Endothelial cell of umbilical vein (primary cell): ENCODE measurements at places on chromosomes 6 and 20. TPM values are rescaled to one million over a fixed set of nuclear protein-coding genes. Genes with fewer than 3 reads are reported as not detected.
A peak's percentile ranks its signal among the peaks of the same experiment; 100 is the strongest.

MICA gene
- total RNA-seq, result 42.5 and 45.2 TPM in 2 replicates

GCNT2 gene
- total RNA-seq, result 10.9 and 11.4 TPM in 2 replicates

ISM1 gene
- not detected in 2 replicates for total RNA-seq

DNA sequence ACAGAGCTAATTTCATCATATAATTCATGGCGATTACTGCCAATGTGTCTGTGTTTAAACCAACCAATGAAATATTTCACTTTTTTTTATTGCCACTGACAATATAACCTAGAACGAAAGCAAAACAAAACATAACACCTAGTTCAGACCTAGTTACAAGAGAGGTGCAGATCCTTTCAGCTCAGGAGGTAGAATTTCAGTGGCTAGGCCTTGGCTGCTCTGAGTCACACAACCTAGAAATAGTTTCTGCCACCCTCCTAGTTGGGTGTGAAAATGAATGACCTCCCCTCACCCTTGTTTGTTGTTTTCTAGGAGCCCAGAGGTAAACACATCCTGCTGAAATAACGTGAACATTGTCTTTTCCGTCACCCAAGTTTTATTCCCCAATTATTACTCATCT is 356.3 kb downstream of the HTR1B start:
- DNase-seq, result no peak
- H3K36me3 ChIP-seq, result peaks cover under 1% of the 10 kb centered on the region
- H3K4me1 ChIP-seq, result no peaks in the 10 kb centered on the region

DNA sequence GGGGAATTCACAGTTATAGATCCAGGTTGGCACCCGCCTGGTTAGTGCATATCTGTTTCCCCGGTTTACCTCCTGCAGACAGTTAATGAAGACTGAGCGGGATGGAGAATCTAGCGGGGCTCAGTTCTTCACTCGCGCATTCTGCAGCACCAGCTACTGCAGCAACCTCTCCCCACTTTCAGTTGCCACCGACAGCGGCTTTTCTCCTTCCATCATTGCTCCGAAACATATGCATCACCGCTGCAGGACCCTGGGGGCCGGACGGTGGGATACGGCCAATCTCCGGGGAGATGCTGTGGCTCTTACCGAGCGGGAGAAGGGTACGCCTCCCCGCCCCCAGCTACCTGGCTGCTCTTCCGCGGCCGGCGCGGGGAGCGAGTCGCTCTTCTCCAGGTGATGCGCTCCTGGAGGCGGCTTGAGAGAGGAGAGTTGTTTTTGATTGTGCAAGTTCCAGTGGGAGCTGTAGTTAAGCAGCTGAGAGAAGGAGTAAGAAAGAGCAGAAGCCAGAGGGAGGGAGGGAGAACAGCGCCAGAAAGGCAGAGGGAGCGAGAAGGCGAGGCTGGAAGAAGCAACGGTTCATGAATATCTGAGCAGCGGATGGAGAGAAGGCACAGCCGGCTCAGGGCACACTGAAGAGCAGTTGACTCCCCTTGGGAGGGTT is at the start of gene SGK1:
Gene SGK1 (minus strand): TSS at position 642 of the 661 bp plus-strand sequence. CDS start 652 bp downstream, outside the sequence.
- peak; percentile 29 for DNase-seq
- H3K27me3 ChIP-seq, result no peaks in the 10 kb centered on the region
- H3K27ac ChIP-seq, result no peak within 1 kb of the TSS
- peaks cover 6% of the 10 kb centered on the region for H3K4me1 ChIP-seq
- H3K36me3 ChIP-seq, result no peaks in the 10 kb centered on the region
- H3K4me3 ChIP-seq, result peak within 1 kb of the TSS; percentile 53

- no peak overlapping the region for H3K4me3 ChIP-seq
- H3K4me1 ChIP-seq, result no peaks in the 10 kb centered on the region
- no peaks in the 10 kb centered on the region for H3K36me3 ChIP-seq
- H3K27me3 ChIP-seq, result no peaks in the 10 kb centered on the region
- no peak overlapping the region for H3K27ac ChIP-seq
These were observed 140.5 kb upstream of the ATXN1 start for GRCh38 chr6:16901782-16902181.

- H3K27me3 ChIP-seq, result no peaks in the 10 kb centered on the region
- H3K4me1 ChIP-seq, result peaks cover 62% of the 10 kb centered on the region
- DNase-seq, result peak; percentile 51
- H3K36me3 ChIP-seq, result peaks cover 9% of the 10 kb centered on the region
These were observed 5.9 kb downstream of the ECI2 start for GRCh38 chr6:4129446-4129845.

GRCh38 chr20:49140834-49141233 is 47.3 kb downstream of the STAU1 start:
- peaks cover 4% of the 10 kb centered on the region for H3K36me3 ChIP-seq
- no peak for DNase-seq
- no peak overlapping the region for H3K27ac ChIP-seq
- H3K4me1 ChIP-seq, result no peaks in the 10 kb centered on the region

DNA sequence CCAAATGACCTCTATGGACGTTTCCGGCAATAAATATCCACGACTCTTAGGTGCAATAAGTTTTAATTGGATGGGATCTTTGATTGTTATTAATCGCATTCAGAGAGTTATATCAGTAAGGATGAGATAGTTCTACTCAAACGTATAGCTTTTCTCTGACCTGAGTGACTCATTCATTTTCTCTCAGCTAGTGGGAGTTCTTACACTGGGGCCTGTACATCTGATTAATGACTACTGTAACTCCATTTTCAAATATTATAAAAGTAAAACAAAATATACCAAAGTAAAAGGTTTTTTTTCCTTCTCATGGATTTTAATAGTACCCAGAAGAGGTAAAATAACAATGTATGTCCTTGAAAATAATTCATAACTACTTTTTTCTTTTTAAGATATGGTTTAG is 41.1 kb upstream of the SAMD5 start:
- no peaks in the 10 kb centered on the region for H3K36me3 ChIP-seq
- H3K4me1 ChIP-seq, result no peaks in the 10 kb centered on the region
- H3K27me3 ChIP-seq, result peaks cover 3% of the 10 kb centered on the region
- no peak for DNase-seq
- no peak overlapping the region for H3K4me3 ChIP-seq

- DNase-seq, result no peak
- peak overlapping the region; percentile 79 for H3K4me3 ChIP-seq
- H3K27me3 ChIP-seq, result no peaks in the 10 kb centered on the region
- H3K4me1 ChIP-seq, result peaks cover 7% of the 10 kb centered on the region
- H3K36me3 ChIP-seq, result peaks cover 3% of the 10 kb centered on the region
These were observed 979 bp downstream of the ZNF133 start for GRCh38 chr20:18289306-18289705.

DNA sequence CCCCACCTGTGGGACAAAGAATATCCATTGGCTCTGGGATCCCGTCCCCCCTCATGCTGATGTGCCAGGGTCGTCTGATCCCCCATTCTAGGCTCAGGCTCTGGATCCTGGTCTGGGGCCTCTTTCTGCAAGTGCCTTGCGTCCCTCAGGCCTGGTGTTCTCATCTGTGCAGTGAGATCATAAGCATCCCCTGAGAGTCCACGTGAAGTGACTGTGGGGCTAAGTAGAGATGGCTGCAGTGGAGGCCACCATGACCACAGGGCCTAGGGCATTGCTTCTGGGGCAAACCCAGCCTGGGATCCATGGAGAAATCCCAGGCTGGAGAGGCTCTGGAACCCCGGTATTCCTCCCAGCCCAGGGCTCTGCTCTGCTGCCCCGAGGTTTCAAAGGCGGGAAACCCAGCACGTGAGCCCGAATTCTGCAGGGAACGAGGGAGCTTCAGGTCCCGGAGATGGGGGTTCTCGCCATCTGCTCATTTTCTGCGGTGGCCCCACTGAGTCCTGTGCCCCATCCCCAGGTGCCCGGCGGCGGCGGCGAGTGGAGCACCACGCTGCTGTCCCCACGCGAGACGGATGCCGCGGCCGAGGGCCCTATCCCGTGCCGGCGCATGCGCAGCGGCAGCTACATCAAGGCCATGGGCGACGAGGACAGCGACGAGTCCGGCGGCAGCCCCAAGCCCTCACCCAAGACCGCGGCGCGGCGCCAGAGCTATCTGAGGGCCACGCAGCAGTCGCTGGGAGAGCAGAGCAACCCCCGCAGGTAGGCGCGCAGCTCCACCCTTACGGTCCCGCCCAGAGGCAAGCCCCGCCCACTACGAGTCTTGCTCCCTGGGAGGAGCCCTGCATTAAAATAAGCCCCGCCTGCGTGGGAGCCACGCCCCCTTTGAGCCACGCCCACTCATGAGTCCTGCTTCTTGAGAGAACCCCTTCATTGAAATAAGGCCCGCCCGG is 105.5 kb upstream of the MYL9 start:
- no peaks in the 10 kb centered on the region for H3K36me3 ChIP-seq
- H3K4me3 ChIP-seq, result peak overlapping the region; percentile 36
- H3K27me3 ChIP-seq, result no peaks in the 10 kb centered on the region
- peak; percentile 78 for DNase-seq
- H3K27ac ChIP-seq, result no peak overlapping the region

DNA sequence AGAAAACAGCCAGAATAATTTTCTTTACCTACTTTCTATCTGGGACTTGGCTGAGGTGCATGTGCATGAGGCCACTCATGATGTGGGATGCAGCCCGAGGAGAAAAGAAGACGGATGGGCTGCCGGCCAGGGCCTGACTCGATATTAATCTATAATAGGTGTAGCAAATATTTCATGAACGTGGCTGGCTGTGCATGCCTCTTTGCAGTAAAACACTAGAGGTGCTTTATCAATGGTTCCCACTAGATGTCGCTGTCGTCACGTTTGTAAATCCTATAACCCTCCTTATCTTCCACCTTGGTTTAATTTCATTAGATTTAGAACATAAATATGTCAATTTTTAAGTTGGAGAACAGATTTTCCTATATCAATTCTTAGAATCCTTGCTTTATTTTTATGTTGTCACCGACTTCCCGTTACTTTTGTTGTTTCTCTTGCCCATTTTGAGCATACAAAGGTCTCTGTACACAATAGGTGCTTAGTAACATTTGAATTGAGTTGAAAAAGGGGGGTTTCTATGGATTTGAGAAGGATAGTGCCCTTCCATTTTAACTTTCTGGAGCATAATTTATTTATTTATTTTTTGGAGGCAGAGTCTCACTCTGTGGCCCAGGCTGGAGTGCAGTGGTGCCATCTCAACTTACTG is 19.6 kb upstream of the FERMT1 start:
- H3K27ac ChIP-seq, result no peak overlapping the region
- H3K27me3 ChIP-seq, result peaks cover 10% of the 10 kb centered on the region
- H3K4me1 ChIP-seq, result no peaks in the 10 kb centered on the region
- DNase-seq, result peak; percentile 64

DNA sequence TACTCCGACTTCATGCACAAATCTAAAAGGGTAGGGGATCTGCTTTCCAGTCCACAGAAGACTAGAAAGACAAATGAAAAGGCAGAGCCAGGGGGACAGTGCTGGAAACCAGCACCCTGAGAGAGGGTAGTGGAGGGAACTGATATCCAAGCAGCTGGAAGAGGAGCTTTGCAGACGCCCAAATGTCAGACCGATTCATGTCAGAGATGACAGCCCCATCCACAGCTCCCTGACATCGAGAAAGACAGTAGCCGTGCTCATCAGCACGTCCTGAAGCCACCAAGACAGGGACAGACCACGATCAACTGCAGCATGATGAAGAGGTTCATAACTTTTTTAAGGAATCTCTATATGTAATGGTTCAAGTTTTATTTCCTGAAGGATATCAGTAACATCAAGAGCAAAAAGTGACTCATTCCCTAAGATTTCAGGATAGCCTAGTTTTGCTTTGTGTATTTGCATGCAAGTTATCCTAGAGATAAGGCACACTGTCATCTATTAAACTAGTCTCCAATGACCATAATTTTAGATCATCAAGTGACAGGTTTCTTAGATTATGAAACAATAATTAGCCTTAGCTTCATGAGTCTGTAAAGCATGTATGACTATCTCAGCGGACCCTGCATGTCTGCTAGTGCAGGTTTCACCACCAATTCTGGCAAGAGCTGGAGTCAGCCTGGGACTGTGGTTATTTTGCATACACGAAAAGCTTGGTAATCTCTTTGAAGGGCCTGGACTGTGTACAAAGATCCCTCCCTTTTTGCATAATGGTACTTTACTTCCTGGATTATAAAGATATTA is 43.0 kb downstream of the PRDM1 start:
- DNase-seq, result no peak
- no peaks in the 10 kb centered on the region for H3K27me3 ChIP-seq
- H3K4me3 ChIP-seq, result no peak overlapping the region
- H3K4me1 ChIP-seq, result no peaks in the 10 kb centered on the region
- H3K27ac ChIP-seq, result no peak overlapping the region

- no peaks in the 10 kb centered on the region for H3K4me1 ChIP-seq
- no peaks in the 10 kb centered on the region for H3K27me3 ChIP-seq
- no peak overlapping the region for H3K27ac ChIP-seq
- H3K4me3 ChIP-seq, result no peak overlapping the region
- no peaks in the 10 kb centered on the region for H3K36me3 ChIP-seq
These were observed 362.2 kb upstream of the BTBD3 start for GRCh38 chr20:11555510-11555909.

GRCh38 chr6:107600121-107600520 is 110.2 kb downstream of the SOBP start:
- no peak overlapping the region for H3K4me3 ChIP-seq
- H3K27ac ChIP-seq, result no peak overlapping the region
- DNase-seq, result no peak
- no peaks in the 10 kb centered on the region for H3K36me3 ChIP-seq
- peaks cover 12% of the 10 kb centered on the region for H3K4me1 ChIP-seq
